Mesothelial cell of epicardium (in vitro differentiated cells): ENCODE measurements at places on chromosomes 2 and 18.

GRCh38 chr2:12587729-12588522 is 128.8 kb upstream of the TRIB2 start:
- DNase-seq: no peak

- no peak for DNase-seq
These were observed 95.9 kb downstream of the PRKCE start for GRCh38 chr2:45747363-45747762.

- no peak for DNase-seq
These were observed 175.2 kb downstream of the UPP2 start for GRCh38 chr2:158276619-158277471.

DNA sequence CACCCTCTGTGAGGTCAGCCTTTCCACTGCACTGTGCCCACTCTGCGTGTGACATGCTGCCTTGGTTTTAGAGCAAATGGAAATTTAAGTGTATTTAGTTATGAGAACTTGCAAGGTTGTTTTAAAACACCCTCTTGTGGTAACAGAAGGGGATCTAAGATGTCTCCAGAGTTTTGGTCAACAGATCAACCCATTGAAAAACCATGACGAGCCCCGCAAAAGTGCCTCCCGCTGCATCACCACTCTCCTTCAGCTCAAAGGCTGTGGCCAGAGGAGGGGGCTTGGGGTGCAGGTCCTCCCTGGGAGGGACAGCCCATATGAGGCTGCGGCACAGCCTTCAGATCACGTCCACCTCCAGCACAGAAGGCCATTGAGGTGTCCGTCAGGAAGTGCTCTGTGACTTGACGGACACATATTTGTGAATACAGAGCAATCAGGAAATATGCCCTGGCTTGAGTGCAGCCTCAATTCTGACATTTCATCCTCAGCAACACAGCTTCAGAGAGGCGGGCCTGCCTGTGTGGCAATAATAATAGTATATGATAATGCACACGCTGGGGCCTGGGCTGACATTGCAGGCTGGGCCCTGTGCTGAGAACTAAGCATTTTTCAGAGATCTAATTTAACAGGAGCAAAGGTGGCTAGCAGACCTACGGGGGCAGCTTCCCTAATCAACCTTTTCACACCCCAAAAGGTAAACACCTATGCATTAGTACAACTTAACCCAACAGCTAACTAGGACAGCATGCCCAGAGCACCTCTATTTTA is 213.9 kb downstream of the ANAPC1 start:
- DNase-seq: no peak

- DNase-seq: no peak
These were observed 126.1 kb upstream of the FAM117B start for GRCh38 chr2:202508686-202509085.

GRCh38 chr2:73175663-73176204 is 26.6 kb upstream of the NOTO start:
- DNase-seq: peak; percentile 79

- DNase-seq: no peak
These were observed 392.9 kb downstream of the ZNF521 start for GRCh38 chr18:24959051-24959476.

DNA sequence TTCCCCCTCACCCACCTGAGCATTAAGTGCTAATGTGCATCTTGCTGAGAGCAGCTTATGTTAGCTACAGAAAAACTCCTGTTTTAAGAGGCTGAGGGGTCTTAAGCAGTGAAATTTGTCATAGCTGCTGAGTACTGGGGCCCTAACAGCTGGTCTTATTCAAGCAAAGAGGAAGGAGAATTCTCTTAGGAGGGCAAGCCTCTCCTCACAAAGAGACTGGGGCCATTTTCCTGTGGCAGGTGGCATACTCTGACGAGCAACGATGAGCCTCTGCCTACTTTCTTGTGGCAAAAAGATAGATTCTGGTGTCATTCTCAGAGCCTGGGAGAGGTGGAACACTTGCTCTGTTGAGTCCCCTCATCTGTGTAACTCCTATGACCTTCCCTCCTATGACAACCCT is 53.2 kb downstream of the SPRED2 start:
- DNase-seq: no peak

DNA sequence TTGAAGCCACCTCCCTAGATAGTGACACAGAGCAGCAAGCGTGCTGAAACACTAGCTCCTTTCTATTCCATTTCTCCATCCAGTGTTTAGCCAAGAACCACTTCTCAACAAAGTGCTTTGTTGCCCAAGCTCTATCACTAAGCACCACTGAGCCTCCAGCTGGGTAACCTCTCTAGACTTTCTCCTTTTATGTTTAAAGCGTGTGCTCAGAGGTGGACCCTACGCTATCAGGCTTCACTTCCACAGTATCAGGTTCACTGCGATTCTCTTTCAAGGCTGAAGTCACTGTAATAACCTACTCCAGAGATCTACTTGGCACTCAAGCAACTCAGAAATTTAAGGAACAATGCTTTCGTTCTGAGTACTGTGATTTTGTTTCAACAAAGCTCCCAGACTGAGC is 197.9 kb downstream of the LNPK start:
- DNase-seq: no peak

- no peak for DNase-seq
These were observed 12.1 kb downstream of the CCDC141 start for GRCh38 chr2:179037807-179038206.

DNA sequence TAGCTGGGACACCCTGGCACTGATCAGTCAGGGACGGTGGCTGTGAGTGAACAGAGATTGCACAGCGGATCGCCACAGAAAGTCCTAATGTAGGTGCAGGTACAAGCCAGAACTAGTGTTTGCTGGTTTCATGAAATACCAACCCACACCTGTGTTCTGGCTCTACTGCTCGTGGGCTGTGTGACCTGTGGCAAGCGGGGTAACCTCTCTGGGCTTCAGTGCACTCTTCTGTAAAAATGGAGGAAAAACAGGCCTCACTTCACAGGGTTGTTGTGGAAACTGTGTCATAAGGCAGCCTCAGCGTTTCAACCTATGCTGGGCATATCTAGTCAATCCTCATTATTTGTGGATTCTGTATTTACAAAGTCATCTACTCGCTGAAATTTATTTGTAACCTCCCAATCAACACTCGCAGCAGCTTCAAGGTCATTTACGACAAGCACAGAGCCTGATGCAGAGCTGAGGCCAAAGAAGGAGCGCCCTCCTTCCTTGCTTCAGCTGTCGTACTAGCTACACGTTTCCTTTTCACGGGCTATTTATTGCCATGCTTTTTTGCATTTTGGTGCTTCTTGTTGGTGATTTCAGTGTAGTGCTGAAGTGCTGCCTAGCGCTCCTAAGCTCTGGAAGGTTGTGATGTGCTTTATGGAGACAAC is 30.0 kb downstream of the GPR45 start:
- DNase-seq: no peak
